ENCODE measurements at places on chromosomes 11 and 22. TPM values are rescaled to one million over a fixed set of nuclear protein-coding genes. Genes with fewer than 3 reads are reported as not detected.
A peak's percentile ranks its signal among the peaks of the same experiment; 100 is the strongest.

ABTB2 gene
- 0.84 TPM for total RNA-seq

FXYD2 gene
- 1.7 TPM for total RNA-seq

APOA1 gene
- total RNA-seq = 0.84 TPM

PKNOX2 gene
- 7.2 TPM for total RNA-seq

RCOR2 gene
- 70.6 TPM for total RNA-seq

BRSK2 gene
- 8.2 TPM for total RNA-seq

OR52E8 gene
- not detected for total RNA-seq

OR51E2 gene
- total RNA-seq = not detected

GRAMD1B gene
- 12.6 TPM for total RNA-seq

MS4A6A gene
- total RNA-seq = not detected

MMP8 gene
- not detected for total RNA-seq

GRCh38 chr22:41687901-41688364 lies 734 bp downstream of the SNU13 start:
- peak; percentile 54 for DNase-seq

DNA sequence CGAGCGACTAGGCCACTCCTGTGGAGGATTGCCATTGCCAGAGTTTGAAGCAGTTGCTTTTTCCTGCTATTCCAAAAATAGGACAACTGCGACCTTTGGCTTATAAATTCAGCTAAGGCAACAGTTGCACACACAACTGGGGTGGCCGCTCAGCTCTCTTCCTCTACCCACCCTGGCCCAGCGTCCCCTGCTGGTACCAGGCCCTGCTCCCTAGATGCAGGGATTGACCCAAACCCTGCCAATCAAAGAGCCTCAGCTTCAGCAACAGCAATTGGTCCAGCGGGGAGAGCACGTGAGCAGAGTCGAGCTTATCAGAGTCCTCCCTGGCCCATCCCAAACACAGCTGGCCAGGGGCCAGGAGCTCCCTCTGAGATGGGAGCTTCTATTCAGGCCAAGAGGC lies 22.0 kb upstream of the CABP2 start:
- peak; percentile 60 for DNase-seq

DNA sequence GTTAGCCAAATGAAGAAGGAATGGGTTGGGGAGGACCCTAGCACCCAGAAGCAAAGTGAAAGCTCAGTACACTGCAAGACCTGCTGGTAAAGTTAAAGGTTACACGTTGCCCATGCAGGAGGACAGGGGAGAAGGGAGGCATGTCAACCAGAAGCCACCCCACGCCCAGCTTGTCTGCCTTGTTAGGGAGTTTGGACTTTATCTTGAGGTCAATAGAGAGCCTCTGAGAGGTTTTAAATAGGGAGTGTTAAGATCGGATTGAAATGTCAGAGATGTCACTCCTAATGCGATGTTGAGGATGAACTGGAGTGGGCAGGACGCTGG lies 18.7 kb upstream of the PEX26 start:
- DNase-seq = no peak

GRCh38 chr11:126997641-126998040 lies 2.9 kb downstream of the KIRREL3 start:
- DNase-seq = no peak

DNA sequence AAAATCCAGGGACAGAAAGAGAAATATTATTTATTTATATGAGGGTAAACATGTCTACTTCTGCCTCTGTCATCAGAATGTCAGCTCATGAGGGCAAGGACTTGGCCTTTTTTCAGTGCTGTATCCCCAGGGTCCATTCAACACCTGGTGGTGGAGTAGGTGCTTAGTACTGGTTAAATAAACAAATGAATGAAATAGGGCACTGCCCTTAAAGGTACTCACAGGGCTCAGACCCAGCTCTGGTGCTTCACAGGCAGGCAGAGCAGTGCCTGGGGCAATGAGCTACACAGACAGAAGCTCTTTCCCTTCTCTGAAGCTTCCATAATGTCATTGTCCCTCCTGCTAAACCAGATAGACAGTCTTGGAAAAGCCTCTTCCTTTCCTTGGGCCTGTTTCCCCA lies 30.9 kb downstream of the P4HA3 start:
- DNase-seq = no peak

DNA sequence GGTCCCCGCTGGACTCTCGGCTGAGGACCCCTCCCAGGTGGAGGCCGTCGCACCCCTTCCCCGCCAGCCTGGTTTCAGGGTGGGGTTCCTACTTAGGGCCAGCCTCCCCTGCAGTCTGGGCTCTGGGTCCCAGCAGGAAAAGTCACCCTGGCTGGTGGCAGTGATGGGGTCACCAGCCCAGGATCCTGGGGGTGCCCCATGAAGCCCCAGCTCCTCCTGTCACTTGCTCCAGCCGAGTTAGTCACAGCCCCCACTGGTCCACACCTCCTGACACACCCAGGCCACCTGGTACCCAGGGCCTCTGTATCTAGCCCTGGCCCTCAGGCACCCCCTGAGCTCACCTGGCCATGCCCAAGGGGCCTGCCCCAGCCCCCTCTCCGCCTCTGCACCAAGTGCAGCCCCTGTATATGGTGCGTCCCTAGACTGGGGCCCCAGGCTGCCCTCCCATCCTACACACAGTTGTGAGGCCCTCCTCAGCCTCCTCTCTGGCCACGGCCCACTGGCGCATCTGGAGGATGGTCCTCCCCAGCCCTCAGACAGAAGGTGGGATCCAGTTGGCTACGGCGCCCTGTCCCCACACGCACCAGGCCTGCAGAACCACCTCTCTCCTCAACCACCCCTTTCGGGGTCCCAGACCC lies 6.7 kb downstream of the PLXNB2 start:
- no peak for DNase-seq

DNA sequence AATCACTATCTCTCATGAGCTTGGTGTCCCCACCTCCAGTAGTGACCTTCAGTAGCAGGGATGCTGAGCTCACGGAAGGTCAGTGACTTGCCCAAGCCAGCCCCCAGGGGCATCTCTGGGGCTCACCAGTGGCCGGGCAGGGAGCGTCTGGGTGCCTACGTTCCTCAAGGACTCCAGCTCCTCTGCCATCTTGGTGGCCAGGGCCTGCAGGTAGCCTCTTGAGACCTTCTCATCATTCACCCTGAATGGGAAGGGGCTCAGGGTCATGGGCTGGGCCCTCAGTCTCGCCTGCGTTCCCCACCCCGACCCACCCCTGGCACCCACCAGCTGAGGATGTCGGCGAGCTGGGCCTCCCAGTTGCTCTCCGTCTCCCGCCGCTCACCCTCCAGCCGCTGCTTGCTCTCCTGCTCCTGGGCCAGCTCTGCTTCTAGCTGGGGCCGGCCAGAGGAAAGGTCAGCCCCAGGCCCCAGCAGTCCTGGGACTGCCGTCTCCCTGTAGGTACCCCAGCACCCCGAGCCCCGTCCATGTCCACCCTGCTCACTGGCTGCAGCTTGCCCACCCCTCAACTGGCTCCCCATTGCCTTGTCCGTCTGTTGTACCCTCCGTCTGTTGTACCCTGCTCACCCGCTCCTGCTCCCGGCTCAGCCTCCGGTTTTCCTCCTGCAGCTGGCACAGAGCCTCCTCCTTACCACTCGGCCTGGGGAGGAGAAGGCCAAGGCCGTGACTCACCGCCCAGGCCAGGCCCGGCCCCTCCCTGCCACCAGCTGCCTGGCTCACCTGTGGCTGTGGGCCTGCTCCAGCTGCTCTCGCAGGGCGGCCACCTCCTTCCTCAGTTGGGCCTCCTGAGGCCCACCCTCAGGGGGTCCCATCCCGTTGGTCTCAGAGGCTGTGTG lies 9.5 kb downstream of the CDC42BPG start:
- DNase-seq = no peak

- DNase-seq = no peak
Measured at GRCh38 chr11:117068303-117068860, 29.8 kb downstream of the SIK3 start.

- no peak for DNase-seq
Measured at GRCh38 chr22:25143156-25144076, 56.2 kb upstream of the CRYBB3 start.

- DNase-seq = peak; percentile 84
Measured at GRCh38 chr11:47185305-47186075, 744 bp downstream of the PACSIN3 start.

- no peak for DNase-seq
Measured at GRCh38 chr22:34623580-34623979, 442.4 kb upstream of the ISX start.

DNA sequence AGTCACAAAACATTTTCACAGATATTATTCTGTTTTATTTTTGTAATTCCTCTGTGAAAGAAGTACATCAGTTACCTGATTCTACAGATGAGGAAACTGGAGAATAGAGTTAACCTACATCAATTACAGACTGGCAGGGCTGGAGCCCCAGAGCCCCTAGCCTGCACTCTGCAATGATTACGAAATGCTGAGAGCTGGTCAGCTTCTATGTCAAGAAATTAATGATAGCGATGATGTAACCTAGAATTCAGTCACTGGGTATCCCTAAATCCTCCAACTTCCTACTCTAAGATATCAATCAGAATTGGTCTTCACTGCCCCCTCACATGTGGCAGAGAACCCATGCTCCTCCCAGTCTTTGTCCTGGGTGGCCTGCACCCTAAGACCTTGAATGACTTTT lies 273.5 kb upstream of the PLET1 start:
- DNase-seq = no peak

GRCh38 chr11:41461057-41461681 lies 1.7 kb upstream of the LRRC4C start:
- DNase-seq = peak; percentile 26

DNA sequence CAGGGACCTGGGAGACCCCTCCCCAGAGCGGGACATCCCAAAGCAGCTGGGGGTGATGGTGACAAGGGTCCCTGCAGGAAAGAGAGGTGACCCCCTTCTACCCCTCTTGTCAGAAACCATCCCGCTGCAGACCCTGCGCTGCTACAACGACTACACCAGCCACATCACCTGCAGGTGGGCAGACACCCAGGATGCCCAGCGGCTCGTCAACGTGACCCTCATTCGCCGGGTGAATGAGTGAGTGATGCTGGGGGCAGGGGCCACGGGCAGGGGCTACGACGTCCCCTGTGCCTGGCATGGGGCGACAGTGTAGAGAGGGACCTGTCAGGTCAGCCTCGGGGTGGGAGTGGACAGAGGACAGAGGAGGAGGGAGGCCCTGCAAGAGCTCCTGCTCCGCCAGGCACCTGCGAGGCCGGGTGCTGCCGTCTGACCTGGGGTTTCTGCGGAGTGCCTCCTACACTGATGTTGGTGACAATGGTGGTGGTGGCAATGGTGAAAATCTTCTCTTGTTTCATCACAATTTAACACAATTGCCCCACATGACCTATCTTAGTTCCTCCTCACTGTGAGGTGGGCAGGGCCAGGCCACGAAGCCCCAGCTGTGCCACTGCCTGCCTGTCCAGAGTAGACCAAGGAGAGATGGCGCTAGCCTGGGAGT lies 9.8 kb downstream of the CSF2RB start:
- no peak for DNase-seq

GRCh38 chr22:28855355-28856094 lies 27.8 kb upstream of the ZNRF3 start:
- DNase-seq = peak; percentile 74

DNA sequence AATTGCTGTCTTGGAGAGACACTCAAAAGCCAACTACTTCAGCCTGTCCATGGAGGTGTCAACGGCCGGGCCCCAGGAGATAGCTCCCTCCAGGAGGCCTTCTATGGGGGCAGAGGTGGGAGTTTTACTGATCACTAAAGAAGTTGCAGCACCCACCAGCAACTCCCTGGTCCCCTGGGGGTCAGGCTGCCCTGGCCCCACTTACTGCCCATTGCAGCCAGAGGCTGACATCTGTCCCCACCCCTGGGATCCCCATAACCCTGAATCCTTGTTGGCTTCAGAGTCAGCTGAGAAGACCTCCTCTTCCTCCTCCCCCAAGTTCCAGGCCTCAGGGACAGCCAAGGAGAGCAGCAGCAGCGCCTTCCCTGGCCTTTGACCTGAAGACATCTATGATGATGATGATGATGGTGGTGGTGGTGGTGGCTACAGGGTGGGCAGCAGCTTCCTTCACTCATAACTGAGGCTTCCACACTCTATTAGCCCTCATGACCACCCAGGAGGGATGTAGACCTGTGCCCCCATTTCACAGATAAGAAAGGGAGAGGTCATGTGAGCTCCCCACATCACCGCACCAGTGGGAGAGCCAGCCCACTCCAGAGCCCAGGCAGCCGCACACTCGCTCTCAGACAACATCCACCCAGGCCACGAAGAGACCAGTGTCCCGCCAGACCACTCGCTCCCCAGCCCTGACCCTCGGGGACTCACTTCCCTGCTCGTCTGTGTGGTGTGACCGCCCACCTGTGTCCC lies 43.8 kb upstream of the FGF3 start:
- no peak for DNase-seq
